ENCODE measurements at places on chromosomes 7 and 10. TPM values are rescaled to one million over a fixed set of nuclear protein-coding genes. Genes with fewer than 3 reads are reported as not detected.

DNA sequence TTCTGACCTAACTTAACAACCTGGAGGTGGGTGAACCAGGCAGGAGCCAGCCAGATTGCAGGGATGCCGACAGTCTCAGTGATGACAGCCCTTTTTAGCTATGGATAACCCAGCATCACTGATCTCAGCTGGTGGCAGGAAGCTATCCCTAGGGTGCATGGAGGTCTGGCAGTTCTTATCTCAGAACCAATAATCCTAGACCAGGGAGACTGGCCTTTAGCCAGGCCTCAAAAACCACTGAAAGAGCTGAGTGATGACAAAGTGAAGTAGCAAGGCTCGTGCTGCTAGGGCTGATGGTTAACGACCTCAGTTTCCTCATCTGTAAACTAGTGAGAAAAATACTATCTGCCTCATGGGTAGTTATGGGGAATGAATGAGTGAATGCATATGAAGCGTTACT lies 112.5 kb downstream of the RALA start:
- DNase-seq: no peak

DNA sequence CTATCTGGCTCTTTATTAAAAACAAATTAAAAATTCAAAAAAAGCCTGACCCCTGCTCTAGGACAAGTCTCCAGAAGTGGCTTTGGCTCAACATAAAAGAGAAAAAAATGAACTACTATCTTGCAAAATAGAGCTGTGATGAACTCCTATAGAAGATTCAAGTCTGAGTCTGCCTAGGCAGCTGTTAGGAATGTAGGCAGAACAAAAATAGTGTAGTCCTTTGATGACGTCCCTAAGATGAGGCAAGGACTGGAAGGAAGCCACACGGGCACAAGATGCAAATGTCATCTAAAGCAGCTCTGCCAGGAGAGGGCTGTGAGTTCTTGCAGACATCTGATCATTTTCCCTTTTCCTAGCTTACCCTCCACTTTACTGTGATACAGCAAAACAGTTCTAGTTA lies 20.5 kb downstream of the ASNS start:
- DNase-seq: no peak

- DNase-seq: no peak
Observed at GRCh38 chr7:108066486-108066885, 63.5 kb upstream of the LAMB1 start.

- DNase-seq: no peak
Observed at GRCh38 chr7:25255611-25256332, 27.5 kb upstream of the NPVF start.

GRCh38 chr10:3102720-3103427 lies 35.5 kb downstream of the PFKP start:
- DNase-seq: no peak

- no peak for DNase-seq
Observed at GRCh38 chr10:78746155-78746763, 322.5 kb upstream of the ZMIZ1 start.

Gene HGF
- 18.6 TPM for polyA plus RNA-seq

Gene CFAP46
- not detected for polyA plus RNA-seq
